ENCODE measurements at places on chromosomes 6 and 20. TPM values are rescaled to one million over a fixed set of nuclear protein-coding genes. Genes with fewer than 3 reads are reported as not detected.

DNA sequence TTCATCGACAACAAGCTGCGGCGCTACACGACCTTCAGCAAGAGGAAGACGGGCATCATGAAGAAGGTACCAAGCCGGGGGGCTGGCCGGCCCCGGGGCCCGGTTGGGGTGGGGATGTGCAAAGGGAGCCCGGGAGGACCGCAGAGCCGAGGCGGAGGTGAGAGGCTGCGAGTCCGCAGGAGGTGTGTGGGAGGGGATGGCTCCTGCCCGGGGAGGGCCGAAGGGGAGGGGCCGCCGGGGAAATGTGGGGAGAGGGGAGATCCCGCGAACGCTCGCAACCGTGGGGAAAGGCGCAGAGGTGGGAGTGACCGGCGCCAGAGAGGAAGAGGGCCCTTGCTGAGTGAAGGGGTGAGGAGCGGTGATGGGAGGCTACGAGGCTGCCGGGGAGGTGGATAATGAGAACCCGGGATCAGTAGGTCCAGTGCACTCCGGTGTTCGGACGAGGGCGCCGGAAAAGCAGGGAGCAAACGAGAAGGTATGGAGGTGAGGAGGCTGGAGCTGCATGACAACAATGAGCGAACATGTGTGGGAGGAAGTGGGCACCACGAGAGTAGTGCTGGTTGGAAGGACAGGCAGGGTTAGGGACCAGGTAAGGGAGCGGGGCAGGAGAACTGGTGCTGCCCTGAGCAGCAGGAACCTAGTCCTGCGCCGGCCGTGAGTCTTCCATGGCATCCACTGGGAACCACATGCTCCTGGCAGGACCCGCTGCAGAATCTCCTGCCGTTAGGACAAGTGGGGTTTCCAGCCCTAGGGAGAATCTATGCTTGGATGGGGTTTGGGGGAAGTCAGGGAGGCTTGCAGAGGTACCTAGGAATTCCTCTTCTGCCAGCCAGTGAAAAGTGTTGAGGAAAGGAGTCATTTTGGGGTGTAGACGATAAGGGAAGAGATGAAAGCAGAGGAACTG lies 1.3 kb downstream of the SRF start:
- H3K36me3 ChIP-seq, result peaks cover 18% of the 10 kb centered on the region
- H3K27ac ChIP-seq, result peak overlapping the region; percentile 59
- H3K4me1 ChIP-seq, result peaks cover 50% of the 10 kb centered on the region
- peak overlapping the region; percentile 67 for H3K4me3 ChIP-seq
- peak; percentile 36 for DNase-seq

- H3K27ac ChIP-seq, result peak overlapping the region; percentile 81
- peaks cover 3% of the 10 kb centered on the region for H3K36me3 ChIP-seq
- peak overlapping the region; percentile 91 for H3K4me3 ChIP-seq
- H3K27me3 ChIP-seq, result no peaks in the 10 kb centered on the region
- peaks cover 14% of the 10 kb centered on the region for H3K4me1 ChIP-seq
Measured at GRCh38 chr20:58651946-58652605, 993 bp downstream of the STX16 start.

- no peak for DNase-seq
- no peak overlapping the region for H3K4me3 ChIP-seq
- peaks cover 35% of the 10 kb centered on the region for H3K27me3 ChIP-seq
- H3K4me1 ChIP-seq, result no peaks in the 10 kb centered on the region
- H3K36me3 ChIP-seq, result no peaks in the 10 kb centered on the region
- no peak overlapping the region for H3K27ac ChIP-seq
Measured at GRCh38 chr20:22566876-22567658, 17.3 kb downstream of the FOXA2 start.

DNA sequence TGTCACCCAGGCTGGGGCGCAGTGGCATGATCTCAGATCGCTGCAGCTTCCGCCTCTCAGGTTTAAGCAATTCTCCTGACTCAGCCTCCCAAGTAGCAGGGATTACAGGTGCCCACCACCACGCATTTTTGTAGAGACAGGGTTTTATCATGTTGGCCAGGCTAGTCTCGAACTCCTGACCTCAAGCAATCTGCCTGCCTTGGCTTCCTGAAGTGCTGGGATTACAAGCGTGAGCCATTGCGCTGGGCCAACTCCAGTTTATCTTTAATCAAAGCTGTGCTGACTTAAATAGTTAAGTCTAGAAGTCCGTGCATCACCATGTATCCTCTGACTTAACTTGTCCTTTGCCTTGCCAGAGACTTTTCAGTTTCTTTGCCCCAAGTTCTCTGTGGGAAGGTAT lies 224.3 kb downstream of the TMEM242 start:
- DNase-seq, result no peak
- no peaks in the 10 kb centered on the region for H3K36me3 ChIP-seq
- no peak overlapping the region for H3K4me3 ChIP-seq
- no peaks in the 10 kb centered on the region for H3K27me3 ChIP-seq
- H3K27ac ChIP-seq, result no peak overlapping the region
- peaks cover 30% of the 10 kb centered on the region for H3K4me1 ChIP-seq

DNA sequence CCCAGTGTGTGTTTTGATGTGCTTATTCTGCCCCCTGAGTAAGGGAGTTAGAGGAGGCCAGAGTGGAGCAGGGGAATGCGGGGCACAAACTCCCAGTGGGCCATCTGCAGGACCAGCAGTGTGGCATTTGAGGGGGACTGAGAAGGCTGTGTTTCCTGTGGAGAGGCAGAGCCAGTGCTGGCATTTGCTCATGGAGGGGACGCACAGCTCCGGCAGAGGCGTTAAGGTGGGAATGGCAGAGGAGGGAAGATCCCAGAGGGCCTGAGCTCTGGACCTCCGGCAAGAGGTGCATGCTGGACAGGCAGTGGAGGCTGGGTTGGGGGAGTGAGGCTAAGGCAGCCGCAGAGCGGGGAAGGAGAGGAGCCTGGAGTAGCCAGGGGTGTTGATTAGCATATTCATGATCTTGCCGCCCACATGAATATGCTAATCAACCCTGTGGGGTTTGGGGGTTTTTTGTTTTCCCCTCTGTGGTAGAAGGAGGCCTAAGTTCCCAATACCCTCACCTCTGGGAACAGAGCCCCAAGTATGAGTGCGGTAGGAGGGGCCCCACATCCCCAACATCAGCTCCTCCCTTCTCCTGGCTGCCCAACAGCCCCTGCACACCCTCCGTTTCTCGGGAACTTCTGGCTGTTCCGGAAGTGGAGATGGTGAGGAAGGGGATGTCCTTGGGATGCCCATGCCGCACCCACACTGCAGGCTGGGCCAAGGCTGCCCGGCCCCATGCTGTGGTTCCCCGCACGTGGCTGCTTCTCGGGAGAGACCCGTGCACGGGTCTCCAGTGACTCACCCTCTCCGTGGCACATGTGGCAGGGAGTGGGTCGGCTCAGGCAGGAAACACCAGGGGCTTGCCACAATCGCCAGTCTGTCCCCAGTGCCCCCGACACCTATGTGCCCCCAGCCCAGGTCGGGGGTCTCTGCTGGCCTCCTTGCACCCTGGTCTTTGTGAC lies 33.8 kb downstream of the DLGAP4 start:
- no peaks in the 10 kb centered on the region for H3K27me3 ChIP-seq
- no peak overlapping the region for H3K4me3 ChIP-seq
- H3K36me3 ChIP-seq, result no peaks in the 10 kb centered on the region

DNA sequence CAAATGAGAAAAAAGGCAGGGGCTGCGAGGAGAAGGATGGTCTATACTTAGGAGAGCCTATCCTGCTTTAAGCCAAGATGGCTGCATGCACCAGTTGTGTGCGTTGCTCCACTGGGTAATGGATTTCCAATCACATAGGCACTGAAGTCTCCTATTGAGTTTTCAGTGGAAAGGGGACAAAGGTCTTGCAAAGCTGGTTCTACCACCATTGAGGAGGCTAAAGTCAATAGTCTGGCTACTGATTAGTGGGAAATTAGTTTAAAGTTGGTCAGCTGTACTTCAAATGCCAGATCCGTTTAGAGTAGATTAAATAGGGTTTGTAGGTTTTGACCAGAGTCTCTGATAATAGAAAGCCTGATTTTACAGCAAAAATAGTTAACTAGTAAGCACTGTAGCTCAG lies 104.9 kb downstream of the SESN1 start:
- peaks cover 89% of the 10 kb centered on the region for H3K36me3 ChIP-seq
- no peak overlapping the region for H3K4me3 ChIP-seq

DNA sequence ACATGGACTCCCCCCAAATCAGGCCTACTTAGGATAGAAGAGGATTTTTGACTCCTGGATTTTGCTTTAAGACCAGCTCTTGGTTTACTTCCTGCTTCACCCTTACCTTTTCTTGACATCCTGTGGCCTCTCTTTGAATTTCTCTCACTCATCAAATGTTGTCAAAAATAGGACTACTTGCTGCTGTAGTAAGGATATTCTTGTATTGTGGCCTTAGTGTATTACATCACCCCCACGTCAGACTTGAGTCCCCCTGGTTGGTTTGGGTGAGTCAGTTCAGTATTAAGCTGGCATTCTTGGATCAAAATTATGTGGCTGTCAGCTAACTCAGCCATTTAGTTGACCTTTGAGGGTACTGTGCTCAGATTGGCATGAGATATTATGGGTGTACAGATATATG lies 1.1 kb downstream of the TPX2 start:
- DNase-seq, result no peak
- no peak overlapping the region for H3K27ac ChIP-seq
- H3K27me3 ChIP-seq, result no peaks in the 10 kb centered on the region
- no peaks in the 10 kb centered on the region for H3K36me3 ChIP-seq
- H3K4me3 ChIP-seq, result no peak overlapping the region

The ERVFRD-1 gene
- not detected for total RNA-seq

The SGK2 gene
- total RNA-seq, result 1.2 TPM

The OR2H1 gene
- total RNA-seq, result not detected

The ZSCAN23 gene
- total RNA-seq, result 0.36 TPM

The PAK5 gene
- total RNA-seq, result not detected

The PPIL1 gene
- 5.1 TPM for total RNA-seq

The SLC32A1 gene
- not detected for total RNA-seq

Measured in natural killer cell (primary cell).